ENCODE measurements at places on chromosomes 16 and 17.

DNA sequence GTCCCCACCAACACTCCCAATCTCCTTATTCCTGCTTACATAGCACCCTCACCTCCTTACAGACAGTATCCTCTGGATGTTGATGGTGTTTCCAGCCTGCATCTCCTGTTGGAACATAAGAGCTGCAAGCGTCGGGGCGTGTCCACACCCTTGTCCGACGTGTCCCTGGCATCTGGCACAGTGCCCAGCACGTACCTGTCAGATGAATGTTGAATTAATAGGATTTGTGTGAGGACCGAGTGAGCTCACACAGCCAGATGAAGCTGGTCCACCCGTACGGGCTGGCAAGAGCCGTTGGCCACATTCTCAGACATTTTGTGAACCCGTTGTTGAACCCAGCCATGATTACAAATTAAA, 12.2 kb upstream of the CBX4 start:
- DNase-seq: no peak

DNA sequence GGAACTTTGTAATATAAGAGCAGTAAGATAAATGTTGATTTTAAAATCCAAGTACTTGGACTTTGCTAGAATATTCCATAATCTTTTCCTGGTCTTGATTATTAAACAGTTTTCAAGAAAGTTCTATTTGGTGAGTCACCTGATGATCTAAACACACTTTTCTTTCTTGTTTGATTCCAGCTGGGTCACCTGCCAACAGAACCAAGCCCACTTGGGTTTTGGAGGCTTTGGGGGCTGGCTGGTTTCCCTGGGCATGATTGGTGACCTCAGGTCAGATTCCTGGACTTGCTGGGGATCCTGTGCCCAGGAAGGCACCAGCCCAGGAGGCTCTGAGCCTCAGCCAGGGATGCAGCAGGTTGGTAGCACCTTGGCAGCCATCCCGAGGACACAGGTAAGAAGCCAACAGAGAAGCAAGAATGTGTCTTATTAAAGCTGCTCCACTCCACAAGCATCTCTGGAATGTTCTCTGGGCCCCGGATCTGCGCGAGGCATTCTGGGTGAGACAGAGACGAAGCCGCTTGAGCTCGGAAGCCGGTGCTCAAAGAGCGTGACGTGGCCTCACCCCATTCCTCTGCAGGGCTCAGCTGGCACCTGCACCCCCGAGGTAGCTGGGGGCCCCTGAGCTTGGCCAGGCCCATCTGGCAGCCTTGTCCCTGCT, 3.1 kb upstream of the TEX19 start:
- no peak for DNase-seq

DNA sequence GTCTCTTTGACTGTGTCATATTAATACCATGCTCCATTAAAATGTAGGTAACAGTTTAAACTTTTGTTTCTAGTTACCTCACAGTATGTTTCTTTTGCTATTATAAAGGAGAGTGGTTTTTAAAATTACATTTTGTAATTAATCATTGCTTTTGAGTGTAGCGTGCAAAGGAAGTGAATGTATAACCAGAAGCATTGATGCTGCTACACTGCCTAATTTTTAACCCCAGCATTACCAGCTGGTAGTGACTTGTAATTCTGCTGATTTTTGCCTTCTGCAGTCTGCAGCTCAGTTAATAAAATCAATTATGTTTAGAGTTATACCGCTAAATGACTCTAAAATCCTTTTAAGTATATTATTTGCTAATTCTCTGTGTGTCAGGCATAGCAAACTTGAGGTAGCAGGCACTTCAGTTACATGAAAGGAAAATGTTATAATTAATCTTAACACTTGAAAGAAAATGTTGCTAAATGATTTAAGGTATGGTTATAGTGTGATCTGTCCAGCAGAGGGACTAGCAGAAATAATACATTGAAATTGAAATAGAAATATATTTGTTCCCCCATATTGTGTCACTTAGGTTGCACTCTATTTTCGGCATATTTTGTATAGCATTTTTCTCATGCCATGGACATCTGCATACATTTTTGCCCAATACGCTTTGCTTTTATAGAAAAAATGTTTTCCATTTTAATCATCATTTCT, 388.5 kb downstream of the CNTNAP4 start:
- DNase-seq: no peak

GRCh38 chr17:10105513-10106001, 92.8 kb downstream of the GAS7 start:
- DNase-seq: peak; percentile 27

- no peak for DNase-seq
Observed at GRCh38 chr17:63528183-63528582, 5.0 kb downstream of the KCNH6 start.

- DNase-seq: no peak
Observed at GRCh38 chr17:82108496-82108945, 10.5 kb upstream of the FASN start.

GRCh38 chr16:49129935-49130334, 151.7 kb downstream of the CBLN1 start:
- no peak for DNase-seq

- no peak for DNase-seq
Observed at GRCh38 chr17:39549747-39550573, 57.8 kb downstream of the NEUROD2 start.

GRCh38 chr16:4511441-4512082, 27.0 kb downstream of the CDIP1 start:
- DNase-seq: no peak

- DNase-seq: no peak
Observed at GRCh38 chr16:1744338-1744840, 27.0 kb downstream of the NME3 start.

- no peak for DNase-seq
Observed at GRCh38 chr17:83100220-83100852, 20.9 kb downstream of the METRNL start.

- no peak for DNase-seq
Observed at GRCh38 chr16:10666291-10666690, 28.4 kb downstream of the TEKT5 start.

DNA sequence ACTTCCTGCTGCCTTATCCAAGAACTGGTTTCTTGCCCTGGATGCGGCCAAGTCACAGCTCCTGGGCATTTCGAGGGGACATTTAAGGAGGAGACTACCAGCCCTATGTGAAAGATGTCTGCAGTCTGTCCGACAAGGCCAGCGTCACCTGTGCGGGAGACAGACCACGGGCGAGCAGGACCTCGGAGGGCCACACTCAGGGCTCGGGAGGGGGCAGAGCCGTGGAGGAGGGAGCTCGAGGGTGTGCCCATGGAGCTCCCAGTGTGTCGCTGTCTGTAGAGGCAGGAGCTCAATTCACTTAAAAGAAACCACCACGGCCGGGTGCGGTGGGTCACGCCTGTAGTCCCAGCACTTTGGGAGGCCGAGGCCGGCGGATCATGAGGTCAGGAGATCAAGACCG, 33.3 kb downstream of the CBFA2T3 start:
- no peak for DNase-seq

- DNase-seq: no peak
Observed at GRCh38 chr17:81042606-81043005, 7.7 kb downstream of the BAIAP2 start.

GRCh38 chr16:2842340-2843000, 12.4 kb downstream of the ZG16B start:
- DNase-seq: no peak

DNA sequence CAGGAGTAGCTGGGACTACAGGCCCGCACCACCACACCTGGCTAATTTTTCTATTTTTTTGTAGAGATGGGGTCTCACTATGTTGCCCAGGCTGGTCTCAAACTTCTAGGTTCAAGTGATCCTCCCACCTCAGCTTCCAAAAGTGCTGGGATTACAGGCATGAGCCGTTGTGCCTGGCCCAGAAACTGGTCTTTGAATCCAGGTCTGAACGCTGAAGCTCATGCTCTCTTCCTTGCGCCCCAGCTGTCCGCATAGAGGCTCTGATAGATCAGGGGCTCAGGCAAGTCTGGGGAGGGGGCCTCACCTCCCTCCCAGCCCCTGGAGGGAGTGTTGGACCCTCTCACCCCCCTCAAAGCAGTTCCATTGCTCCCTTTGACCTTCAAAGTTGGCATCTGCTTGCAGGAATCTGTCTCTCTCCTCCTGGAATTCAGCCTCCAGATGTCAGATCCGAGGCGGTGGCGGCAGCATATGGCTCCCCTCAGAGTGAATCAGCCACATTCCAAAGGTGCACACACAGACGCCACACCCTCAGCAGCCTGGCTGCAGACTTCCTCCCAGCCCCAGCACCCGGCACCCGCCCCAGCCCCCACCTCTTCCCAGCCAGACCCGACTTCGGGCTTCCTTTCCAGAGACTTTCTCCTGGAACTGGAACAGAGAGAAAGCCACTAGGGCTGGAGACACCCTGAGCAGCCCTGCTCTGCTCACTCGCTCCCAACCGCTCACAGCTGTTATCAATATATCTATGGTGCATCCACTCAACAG, 16.9 kb upstream of the GLIS2 start:
- DNase-seq: peak; percentile 32

DNA sequence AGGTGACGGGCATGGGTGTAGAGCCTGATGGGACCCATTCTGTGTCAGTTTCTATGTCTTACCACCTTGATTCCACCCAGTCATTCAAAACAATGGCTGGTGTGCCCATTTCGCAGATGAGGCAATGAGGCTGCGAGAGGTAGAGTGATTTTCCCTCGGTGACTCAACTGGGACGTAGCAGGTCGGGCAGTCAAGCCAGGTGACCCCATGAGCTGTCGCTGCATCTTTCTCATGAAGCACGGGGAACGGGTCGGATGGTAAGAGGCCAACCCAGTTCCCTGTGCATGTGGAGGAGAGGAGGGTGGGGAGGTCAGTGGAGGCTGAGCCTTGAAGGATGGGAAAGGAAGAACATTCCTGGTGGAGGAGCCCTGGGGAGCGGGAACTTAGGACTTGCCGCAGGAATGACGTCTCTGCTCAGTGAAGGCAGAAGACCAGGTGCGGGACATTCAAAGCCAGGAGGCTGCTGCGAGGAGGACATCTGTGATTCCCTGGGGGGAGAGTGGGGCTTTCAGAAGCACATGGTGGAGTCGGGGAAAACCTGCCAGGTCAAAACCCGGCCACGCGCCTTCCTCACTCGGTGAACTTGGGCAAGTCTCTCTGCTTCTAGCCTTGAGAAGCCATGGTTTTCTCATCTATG, 1.1 kb downstream of the IL21R start:
- no peak for DNase-seq

DNA sequence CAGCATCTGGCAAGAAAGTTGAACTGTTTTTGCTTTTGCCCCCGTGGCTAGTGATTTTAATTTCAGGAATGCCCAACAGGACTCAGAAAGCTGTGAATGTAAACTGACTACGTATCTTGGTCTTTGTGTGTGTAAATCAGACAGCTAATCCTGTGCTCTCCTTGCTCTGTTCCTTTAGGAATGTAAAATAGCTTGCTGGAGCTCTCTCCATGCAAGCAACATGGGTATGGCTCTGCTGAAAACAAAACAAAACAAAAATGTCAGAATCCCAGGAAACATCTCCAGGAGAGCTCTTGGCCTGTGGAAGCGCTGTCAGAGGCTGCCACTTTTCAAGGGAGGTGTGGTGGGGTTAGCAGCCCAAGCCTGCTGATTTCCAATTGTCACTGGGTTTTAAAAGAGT, 161.8 kb upstream of the NOG start:
- no peak for DNase-seq

GRCh38 chr17:70034158-70034557, 40.9 kb upstream of the KCNJ16 start:
- no peak for DNase-seq

DNA sequence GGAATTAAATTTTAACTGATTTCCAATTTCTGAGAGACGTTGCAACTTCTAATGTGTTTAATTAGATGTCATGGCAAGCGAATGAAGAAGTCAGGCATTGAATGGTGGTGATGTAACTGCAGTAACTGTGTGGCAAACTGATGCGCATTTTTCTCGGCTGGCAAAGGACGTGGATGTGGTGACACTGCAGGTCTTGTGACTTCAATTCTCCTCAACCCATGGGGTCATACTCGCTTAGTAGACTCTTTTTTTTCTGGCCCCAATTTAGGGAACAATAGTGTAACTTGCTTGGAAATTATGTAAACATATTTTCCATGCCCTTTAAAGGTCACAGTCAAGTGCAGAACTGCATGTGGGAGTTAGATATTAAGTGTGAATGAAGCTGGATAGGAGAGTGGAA, 1.9 kb upstream of the FAM20A start:
- DNase-seq: no peak

- peak; percentile 37 for DNase-seq
Observed at GRCh38 chr17:59892251-59892923, 356 bp downstream of the TUBD1 start.

- DNase-seq: no peak
Observed at GRCh38 chr17:70968302-70968701, 799.0 kb downstream of the KCNJ2 start.

DNA sequence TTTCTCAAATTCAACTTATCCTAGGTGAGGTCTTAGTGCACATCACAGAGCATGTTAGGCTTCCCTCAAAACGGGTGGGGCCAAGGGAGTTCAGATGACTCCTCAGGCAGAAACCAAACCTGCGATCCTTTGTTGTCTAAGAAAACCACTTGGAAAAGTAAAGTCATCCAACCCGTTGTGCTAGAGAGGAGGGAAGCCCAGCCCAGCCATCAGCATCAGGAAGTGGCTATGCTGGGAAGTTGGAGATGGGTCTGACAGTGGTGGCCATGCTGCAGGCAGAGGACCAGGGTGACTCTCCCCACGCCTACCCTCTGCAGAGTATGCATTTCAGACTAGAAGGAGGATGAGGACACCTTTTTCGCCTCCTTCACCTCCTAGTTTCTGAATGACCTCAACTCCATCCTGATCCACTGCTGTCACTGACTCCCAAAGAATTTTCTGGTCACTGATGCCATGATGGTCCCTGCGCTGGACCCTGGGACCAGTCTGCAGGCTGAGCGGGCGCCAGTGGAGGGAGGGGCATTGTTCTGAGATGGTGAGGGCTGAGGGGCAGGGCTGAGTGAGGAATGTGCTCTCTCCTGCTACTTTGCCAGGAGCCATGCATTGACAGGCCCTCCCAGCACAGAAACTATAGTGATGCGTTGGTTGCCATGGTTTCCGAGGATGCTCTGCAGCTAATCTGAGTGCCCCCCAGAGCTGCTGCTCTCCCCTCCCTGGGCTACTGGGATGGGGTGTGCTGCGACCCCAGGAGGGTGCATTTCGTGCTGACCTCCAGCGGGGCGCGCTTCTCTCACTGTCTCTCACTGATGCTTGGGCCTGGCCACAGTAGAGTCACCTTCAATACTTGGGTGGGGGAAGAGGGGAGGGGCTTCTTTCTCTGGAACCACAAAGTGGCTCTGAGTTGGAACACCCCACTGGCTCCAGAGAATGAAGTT, 20.4 kb downstream of the ALOX12B start:
- DNase-seq: no peak

DNA sequence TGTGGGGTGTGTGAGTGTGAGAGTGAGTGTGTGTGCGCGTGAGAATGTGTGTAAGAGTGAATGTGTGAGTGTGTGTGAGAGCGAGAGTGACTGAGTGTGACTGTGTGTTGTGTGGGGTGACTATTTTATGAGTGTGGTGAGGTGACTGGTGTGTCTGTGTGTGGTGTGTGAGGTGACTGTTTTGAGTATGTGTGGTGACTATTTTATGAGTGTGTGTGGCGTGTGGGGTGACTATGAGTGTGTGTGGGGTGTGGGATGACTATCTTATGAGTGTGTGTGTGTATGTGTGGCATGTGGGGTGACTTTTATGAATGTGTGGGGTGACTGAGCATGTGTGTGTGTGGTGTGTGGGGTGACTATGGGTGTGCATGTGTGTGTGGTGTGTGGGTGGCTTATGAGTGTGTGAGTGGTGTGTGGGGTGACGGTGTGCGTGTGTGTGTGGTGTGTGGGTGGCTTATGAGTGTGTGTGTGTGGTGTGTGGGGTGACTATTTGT, 152.9 kb upstream of the PLCG2 start:
- no peak for DNase-seq

Measured in omental fat pad (tissue), 4 donors.